ENCODE measurements at places on chromosomes 11 and 22. TPM values are rescaled to one million over a fixed set of nuclear protein-coding genes. Genes with fewer than 3 reads are reported as not detected.

GRCh38 chr22:22374163-22374562 is 129.6 kb downstream of the VPREB1 start:
- DNase-seq: no peak

DNA sequence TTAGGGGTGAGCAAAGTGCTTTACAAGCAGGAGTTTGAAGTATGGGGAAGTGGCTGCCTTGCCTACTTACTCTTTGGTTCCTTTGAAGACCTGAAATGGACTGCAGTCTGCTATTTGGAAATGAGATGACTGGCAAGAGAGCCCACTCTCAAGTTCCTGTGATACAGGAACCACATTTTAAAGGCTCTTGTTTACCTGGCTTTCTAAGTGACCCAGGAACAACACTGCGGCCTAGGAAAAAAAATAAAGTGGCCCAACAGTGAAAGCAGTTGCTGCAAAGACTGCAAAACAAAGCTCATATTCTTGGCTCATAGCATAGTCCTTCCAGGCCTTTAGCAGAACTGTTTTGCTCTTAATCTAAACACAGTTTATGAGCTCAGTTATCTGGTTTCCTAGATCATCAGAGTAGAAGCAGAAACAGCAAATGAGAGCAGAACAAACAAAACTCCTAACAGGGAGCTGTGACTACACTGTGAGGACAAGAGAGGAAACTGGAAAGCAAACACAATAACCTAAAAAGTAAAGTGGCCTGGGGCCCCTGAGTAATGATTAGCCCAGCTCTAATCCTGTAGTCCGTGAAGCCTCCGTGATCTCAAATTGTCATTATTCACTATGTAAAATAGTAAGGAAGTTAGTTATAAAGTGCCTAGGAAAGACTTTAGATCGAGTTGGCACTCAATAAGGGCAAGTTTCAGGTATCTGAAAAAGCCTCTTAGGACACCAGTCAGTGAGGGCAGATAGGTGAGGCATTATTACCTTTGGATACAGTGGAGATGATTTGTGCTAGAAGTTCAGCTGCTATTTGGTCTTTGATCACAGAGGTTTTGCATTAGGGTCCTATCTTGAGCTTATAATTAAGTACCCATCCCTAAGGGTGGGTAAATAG is 11.5 kb downstream of the CCDC117 start:
- no peak for DNase-seq

GRCh38 chr11:1226226-1226985 is 3.5 kb downstream of the MUC5B start:
- DNase-seq: no peak

GRCh38 chr11:28632338-28632737 is 524.1 kb downstream of the METTL15 start:
- DNase-seq: no peak

Gene TBCEL
- total RNA-seq: 42.9 TPM

Gene TMEM45B
- total RNA-seq: 0.12 TPM
